ENCODE measurements at places on chromosomes 1 and 21.

DNA sequence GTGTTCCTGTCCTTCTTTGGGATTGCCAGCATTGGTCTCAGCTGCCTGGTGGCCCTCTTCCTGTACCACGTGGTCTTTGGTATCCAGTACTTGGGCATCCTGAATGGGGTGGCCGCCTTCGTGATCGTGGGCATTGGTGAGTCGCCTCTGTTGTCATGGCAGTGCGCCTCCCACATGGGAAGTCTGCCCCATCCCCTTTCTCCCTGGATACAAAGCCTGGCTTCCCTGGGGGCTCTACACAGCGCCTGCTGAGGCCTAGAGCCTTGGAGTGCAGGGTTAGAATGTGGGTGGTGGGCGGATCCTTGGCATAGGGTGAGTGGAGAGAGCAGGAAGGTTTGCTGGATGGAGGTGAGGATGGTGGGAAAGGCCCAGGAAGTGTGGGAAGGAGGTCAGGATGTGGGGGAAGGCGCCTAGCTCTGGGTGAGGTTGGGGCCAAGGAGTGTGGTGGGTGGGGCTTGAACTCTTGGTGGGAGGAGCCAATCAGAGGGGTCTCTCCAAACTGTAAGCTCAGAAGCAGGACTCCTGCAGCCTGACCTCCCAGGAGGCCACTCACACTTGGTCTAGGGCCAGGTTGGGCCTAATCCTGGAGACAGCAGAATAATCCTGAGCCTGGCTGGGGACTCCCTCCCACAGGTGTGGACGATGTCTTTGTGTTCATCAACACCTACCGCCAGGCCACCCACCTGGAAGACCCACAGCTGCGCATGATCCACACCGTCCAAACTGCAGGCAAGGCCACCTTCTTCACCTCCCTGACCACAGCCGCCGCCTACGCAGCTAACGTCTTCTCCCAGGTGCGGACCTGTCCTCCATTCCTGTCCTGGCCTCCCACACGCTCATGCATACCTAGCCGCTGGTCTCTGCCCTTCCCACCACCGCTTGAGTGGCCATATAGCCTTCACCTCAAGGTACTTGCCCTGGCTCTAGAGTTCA is 36.7 kb downstream of the DISP3 start:
- DNase-seq = no peak

DNA sequence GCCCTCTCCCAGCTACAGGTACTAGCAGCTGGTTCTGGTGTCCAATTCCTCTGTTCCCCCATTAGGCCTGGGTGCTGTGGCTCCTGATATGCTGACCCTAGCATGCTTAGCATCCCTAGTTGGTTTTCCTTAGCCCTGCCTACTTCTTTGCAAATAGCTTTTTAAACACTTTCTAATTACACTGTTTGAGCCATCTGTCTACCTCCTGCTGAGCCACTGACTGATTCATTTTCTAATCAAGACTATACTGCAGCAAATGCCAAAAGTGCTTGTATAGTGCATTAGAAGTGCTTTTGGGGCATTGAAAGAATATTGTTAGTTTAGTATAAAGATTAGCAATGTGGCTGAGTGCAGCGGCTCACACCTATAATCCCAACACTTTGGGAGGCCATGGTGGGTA is 36.3 kb downstream of the ERICH3 start:
- DNase-seq = no peak

DNA sequence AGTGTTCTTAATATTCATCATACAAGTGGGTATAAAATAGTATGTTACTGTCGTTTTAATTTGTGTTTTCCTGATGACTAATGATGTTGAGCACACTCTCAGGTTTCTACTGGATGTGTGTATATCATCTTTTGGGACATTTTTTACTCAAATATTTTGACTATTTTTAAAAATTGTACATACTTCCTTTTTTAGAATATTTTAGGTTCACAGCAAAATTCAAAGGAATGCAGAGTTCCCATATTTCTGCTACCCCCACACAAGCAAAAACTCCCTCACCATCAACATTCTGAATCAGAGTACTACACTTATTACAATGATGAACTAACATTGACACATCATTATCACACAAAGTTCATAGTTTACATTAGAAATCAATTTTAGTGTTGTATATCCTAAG is 114.5 kb downstream of the DPYD start:
- DNase-seq = no peak

DNA sequence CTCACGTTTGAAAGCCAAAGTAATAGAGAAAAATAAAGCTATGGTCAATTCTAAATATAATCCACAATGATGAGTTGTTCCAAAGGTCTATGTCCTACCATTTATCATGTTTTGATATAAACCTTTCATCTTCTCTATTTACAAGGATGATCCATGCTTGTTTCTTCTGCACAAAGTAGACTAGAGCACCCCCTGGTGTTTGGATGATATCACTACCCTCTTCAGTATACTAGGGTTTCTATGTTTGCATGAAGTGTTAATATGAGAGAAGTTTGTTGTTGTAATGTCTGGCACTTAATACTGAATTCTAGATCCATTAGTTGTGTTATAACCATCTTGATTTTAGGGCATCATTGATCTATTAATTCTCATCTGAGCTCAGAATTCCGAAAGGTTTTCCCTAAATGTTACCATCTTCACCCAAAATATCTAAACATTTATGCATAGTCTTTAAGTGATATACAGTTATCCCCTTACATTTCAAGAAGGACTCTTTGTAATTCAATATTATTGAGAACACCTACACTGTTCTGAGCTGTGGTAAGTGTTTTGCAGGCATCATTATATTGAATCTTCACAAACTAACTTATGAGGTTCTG is 21.1 kb downstream of the CLDN8 start:
- no peak for DNase-seq

GRCh38 chr1:55609630-55610029 is 394.5 kb upstream of the USP24 start:
- DNase-seq = no peak

- DNase-seq = no peak
Measured at GRCh38 chr1:173415490-173415889, 61.6 kb upstream of the PRDX6 start.

- DNase-seq = no peak
Measured at GRCh38 chr1:24126018-24126671, 14.2 kb upstream of the MYOM3 start.

DNA sequence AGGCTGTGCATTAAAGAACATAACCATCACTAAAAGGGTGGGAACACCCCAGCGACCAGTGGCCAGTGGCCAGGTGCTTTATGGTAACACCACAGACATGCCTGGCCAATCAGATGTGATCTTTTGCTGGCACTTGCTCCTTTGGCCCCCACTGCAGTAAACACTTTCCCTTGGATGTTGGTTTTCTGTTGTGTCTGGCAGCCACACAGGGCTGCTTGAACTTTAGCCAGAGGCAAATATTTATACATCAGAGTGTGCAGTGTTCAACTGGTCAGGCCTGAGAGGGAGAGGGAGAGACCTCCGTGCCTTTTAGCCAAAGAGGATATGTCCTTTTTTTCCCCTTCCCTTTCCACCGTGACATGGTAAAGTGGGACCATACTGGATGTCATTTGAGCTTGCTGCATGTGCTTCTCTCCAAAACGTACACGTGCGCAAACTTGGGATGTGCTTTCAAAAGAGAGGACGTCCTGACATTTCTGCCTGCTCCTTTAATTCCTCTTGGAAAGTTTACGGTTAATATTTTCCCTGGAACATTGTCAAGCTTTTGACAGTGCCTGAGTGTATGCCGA is 101.2 kb downstream of the NFIA start:
- no peak for DNase-seq
